ENCODE measurements at places on chromosomes 5 and 9.

- no peak for DNase-seq
Observed at GRCh38 chr5:73856997-73857396, 231.0 kb downstream of the ARHGEF28 start.

GRCh38 chr9:92492781-92493401 is 10.6 kb upstream of the ASPN start:
- DNase-seq, result no peak

DNA sequence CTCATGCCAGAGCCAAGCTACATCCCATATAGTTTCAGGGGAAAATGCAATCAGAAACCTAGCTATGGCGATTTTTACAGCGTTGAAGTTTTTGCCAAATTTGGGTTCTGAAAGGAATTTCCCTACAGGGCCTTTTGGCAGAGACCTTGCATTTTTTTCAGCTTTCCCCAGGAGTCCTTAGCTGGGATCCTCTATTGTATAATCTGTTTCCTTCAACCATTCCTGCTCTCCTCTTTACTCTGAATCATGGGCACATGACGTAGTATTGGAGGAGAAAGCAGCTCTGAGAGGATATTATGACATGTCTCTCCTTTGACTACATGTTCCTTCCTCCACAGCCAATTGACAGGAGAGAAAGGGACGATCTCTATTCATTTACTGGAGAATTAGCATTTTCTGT is 118.5 kb upstream of the ERCC6L2 start:
- DNase-seq, result no peak

GRCh38 chr9:2180154-2180553 is 165.0 kb downstream of the SMARCA2 start:
- DNase-seq, result no peak

DNA sequence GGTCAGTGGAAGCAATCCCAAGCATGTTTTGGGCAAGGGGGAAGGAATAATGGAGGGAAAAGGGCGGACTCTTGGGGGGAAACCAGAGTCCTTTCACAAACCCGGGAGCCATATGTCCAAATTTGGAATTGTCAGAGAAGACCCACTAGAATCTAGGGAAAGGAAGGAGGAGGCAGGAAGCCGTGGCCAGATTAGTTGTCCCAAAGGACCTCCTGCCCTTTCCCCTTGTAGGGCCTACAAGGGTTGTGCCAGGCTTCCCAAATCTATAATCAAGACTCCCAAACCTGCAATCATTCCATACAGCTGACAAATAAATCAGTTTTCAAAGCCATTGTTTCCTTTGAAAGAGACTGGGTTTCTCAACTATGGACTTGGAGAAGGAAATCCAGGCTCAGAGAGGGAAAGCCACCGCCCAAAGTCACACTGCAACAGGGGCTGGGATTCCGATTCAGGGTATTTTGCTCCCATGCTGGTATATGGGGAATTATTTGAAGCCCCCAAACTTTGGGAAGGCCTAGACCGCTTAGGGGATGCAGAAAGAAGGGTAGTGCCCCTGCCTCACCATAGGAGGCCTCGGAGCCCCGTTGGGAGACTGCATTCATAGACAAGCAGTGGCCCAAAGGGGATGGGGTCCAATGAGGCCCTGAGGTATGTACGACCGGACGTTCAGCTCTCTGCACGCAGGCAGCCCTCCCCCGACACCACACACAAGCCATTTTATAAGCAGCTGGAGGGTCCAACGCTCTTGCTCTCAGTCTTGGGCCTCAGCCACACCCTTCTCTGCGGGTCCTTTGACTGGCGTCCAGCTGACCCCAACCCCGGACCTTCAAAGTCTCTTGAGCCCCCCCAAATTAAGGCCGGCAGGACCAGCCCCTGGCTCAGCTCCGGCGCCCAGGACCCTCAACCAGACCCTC is 815 bp downstream of the ANXA6 start:
- DNase-seq, result no peak

All from stimulated activated CD8-positive, alpha-beta memory T cell treated with anti-CD3 and anti-CD28 coated beads, Interleukin-7, amount 100 ng/mL, for 1 hour (primary cell).